ENCODE measurements at places on chromosomes 7 and 10.

DNA sequence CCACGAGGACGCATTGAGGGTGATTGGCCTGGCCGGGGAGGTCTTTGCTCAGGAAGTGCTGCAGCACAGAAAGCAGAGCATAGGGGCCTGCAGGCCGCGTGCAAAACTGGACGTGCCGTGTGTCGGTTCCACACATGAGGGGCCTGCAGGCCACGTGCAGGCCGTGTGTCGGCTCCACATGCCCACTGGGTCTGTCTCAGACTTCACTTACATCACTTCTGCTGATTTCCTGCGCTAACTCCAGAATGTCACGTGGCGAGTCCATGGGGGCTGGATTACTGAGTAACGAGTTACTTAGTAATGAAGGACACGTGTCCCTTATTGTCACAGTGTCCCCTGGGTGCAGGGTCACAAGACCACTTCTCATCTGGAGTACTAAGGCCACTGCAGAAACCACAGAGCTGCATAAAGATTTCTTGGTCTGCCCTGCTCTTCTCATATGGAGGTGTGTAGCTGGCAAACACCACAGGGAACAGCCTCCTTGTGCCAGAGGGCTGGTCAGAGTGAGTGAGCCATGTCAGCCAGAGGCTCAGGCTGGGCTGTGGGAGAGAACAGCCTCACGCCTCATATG is 60.8 kb downstream of the GDI2 start:
- no peak for DNase-seq

DNA sequence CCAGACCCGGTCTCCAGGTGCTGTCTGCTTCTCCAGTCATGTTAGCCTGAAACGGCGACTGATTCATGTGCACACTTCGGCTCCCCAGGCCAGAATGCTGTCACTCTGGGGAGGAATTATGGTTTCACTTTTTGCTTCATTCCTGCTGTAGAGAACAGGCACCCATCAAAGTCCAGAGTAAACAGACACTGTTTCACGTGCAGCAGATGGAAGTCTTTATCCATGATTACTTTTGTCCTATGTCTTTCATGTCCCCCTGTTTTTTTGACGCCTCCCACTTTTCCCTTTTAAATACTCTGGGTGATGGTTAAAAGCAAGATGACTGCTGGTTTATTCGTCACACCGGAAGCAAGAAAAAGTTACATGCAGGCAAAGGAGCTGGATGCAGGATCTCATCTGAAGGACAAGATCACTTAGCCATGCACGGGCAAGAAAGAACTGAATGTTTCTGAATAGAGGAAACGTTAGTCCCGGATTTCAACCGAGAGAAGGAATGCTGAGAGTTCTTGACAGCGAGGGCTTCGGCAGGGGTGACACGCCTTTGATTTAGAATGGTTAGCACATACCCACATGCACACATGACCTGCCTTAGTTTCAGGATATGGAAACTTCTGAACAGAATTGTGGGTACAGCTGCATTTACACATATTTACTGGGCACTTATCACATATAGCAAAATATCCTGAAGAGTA is 250.0 kb upstream of the KLF6 start:
- no peak for DNase-seq

DNA sequence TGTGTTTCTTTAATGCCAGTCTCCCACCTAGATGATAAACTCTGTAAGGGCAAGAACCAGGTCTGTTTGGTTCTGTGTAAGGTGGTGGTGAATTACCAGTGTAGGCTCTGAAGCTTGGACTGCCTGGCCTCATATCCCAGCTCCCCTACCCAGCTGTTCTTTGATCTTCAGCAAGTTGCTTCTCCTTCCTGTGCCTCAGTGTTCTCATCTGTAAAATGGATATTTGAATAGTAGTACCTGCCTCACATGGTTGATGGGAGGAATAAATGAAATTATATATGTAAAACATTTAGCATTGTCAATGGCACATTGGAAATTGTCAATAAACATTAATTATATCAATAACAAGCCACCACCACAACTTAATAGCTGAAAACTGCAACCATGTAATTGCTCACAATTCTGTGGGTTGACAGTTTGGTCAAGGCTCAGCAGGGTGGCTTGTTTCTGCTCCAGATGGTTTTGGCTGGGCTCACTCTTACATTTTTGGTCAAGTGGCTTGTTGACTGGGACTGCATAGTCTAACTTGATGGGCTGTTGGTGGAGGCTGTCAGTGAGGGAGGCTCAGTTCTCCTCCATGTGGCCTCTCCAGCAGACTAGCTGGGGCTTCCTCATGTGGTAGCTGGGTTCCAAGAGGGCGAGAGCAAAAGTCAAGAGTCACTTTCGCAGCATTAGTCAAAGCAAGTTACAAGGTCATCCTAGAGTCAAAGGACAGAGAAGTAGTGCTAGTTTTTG is 84.5 kb upstream of the DUSP5 start:
- DNase-seq = no peak

DNA sequence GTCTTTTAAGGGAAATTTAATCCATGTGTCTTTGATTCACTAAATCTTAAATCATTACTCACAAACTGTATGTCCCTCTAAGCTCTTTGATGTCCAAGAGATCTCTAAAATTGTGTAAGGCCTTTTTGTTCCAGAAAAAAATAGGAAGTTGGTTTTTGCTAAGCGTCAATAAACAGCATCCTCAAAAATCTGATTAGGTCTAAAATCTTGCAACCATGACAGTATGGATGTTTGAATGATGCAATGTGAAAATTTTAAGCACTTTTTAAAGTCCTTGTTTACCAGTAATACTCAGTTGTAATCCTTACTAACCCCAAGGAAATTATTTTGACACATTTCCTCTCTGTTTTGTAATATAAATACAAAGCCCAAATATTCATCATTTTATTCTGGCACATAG is 6.8 kb downstream of the MET start:
- DNase-seq = no peak

DNA sequence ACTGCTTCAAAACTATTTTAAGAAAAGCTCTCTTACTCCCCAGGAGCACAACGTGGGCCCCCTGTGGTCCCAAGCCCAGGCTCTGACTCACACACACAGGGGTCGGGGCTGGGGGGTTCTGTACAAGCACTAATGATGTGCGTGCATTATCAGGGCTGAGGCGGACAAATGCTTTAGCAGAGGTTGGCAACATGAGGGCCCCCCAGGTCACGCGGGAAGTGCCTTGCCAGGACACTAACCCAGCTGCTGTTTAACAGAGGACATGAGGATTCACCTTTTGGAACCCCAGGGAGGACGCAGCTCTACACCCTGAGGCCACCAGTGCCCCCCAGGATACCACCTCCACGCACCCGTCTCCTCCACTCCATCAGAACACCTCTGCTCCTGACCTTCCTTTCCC is 342.8 kb downstream of the DNAJB6 start:
- DNase-seq = no peak

DNA sequence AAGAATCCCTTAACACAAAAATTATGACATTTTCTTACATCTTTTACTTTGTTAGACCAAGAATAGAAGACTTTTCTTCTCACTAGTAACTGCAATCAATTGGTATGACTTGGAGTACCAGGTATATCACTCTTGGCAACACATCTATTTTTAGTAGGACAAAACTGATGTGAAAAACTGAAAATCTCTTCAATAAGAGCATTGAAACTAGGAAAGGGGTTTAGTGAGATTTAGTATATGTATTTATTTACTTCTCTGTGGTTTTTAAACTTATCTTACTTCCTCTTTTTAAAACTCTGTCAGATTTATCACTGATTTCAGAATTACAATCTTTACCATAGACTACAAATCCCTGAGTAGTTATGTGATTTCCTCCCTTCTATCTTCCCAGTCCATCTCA is 366.2 kb downstream of the PCDH15 start:
- no peak for DNase-seq

DNA sequence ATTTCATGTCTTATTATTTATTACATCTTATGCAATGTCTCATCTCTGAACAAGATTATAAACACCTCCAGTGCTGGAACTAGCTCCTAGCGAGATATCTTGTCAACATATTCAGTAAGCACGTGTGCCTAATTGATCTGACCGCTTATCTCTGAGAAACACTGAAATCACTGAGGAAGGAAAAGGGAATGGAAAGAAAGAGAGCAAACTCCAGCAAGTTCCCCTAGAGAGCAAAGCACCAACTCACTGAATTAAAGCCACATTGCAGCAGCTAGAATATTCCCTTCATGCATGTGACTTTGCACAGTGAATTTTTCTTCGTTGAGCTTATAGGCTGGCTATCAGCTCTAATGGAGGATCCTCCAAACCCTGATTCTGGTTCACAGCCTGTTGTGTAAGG is 177.1 kb upstream of the FRMD4A start:
- DNase-seq = no peak

All from T-helper 2 cell (primary cell).